ENCODE measurements at places on chromosomes 1 and 21.

DNA sequence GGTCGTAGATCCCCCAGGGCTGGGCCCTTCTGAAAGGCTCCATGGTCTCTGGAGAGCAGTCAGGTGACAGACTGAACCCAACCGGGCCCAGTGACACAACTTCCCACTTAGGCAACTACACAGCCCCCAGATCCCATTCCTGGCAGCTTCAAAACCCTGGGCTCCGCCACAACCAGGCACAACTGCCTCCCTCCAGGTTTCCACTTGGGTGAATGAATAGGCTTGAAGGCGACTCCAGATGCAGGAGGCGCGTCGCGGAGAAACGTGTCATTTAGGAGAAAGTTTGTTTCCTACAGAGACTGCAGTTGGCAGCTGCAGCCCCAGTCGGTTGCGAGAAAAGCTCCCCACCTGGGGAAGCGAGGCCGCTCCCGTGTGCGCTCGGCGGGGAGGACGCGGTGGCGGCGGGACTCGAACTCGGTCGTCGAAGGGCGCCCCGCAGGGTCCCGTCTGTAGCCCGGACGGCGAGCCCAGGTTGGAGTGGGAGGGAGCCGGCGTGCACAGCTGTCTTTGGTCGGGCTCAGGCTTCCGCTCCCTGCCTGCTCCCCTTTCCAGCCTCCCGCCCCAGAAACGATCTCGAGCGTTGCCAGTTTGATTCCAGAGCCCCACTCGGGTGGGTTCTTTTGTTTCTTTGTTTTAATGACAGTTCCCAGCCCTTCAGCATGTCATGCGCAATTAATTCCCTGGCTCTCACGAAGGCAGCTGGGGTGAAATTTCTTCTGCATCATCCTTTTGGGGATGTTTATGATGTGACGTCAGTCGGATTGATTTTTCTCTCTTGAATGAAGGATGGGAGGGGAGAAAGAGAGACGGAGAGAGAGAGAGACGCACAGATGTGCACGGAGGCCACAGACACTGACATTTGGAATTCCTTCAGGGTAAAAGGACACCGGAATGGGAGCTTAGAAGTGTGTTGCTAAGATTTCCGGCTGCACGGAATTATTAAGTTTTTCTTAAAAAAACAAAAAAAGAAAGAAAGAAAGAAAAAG lies 862 bp upstream of the SGIP1 start:
- peak; percentile 89 for DNase-seq

DNA sequence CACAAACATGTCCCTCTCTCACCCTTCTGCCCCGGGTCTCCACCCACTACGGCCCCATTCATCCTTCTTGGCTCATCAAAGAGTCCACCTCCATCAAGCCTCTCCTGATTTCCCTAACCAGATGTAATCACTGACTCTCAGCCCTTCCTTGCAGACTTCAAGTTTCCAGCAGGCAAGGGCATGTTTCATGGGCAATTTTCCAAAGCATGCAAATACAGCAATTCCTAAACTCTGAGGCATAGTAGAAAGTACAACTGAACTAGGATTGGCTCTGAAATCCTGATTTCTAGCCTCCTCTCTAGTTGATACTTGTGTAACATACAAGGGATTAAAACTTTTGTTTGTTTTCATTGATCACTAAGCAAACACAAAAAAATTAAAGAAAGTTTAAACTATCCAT lies 109.1 kb upstream of the GADD45A start:
- DNase-seq = peak; percentile 78

DNA sequence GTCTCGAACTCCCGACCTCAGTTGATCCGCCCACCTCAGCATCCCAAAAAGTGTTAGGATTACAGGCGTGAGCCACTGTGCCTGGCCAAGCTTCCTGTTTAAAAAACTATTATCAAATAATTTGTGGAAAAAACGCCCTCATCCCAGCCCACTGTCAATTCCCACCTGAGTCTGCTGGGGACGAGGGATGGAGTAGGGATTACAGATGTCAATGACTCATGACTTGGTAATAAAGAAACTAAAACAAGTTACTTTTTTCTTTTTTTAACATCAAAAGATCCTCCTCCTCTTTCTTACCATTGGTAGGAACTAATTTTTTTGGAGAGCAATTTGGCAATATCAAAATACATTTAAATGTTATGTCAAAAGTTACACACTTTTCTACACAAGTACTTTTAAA lies 9.7 kb downstream of the CNN3 start:
- DNase-seq = no peak

GRCh38 chr1:26145041-26145959 lies 13.6 kb upstream of the FAM110D start:
- DNase-seq = peak; percentile 69

- no peak for DNase-seq
Observed at GRCh38 chr1:212463565-212464285, 31.0 kb downstream of the NENF start.

DNA sequence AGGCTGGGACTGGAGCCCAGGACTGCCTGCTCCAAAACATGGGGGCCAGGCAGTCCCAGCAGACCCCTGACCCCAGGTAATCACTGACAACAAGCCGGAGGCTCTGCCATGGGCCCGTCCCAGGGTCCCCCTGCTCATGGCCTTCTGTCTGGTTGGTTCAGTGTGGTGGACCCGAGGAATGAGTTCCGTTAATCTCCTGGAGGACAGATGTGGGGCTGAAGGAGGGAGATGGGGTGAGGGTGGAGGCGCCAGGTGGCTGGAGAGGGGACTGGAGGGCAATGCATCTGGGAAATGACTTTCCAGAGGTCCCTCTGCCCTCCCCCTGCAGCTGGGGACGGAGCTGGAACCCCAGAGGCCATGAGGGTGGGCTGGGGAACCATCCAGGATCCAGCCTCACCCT lies 103.2 kb downstream of the EBNA1BP2 start:
- DNase-seq = no peak

GRCh38 chr1:109863667-109864046 lies 47.0 kb upstream of the CSF1 start:
- DNase-seq = peak; percentile 81

GRCh38 chr1:41323243-41323642 lies 38.0 kb upstream of the FOXO6 start:
- DNase-seq = no peak
